ENCODE measurements at places on chromosomes 4 and X. TPM values are rescaled to one million over a fixed set of nuclear protein-coding genes. Genes with fewer than 3 reads are reported as not detected.
A peak's percentile ranks its signal among the peaks of the same experiment; 100 is the strongest.

PROM1 gene
- not detected for polyA plus RNA-seq

AFP gene
- polyA plus RNA-seq: 0.96 TPM

DNA sequence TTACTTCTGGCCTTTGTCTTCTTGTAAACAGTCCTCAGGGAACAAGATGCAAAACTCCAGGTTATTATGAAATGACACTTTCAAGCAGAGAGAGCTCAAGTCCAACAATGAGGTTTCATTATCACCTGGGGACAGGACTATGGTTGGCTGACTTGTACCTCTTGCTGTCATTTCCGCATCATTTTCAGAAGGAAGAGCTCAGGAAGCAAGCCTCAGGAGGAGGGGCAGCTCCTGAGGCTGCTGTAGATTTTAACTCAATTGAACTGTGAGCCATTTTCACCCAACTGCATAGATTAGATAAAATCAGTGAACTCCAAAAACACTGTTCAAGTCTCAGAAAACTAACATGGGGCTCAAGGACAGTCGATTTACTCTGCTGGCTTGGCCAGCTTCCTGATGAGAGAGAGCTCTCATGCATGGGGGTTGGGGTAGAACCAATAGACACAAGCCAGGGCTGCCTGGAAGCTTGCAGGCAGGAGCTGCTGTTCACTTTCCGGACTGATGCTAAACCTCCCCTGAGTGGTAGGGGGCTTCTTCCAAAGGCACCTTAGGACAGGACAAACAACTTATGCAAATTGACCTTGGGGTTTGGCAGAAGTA is 23.6 kb downstream of the TMEM255A start:
- DNase-seq: no peak

- DNase-seq: peak; percentile 43
Observed at GRCh38 chrX:121307449-121307848, 260.0 kb downstream of the GLUD2 start.

TRAM1L1 gene
- 3.3 TPM for polyA plus RNA-seq

DNA sequence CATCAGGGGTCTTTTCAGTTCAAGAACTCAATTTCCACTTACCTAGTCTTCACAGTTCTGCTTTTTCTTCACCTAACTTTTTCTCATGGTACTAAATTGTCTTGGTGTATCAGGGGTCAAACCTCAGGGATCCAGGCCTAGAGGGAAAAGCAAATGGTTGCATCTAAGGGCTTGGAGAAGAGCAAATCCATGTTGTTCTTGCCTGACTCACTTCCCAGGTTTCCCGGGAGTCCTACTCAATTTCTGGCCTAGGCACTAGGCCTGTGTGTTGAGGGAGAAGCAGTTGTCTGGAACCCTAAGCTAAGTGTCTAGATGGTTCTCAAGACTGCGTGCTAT is 191.9 kb upstream of the STK26 start:
- no peak for DNase-seq

RAB41 gene
- not detected for polyA plus RNA-seq

CT47B1 gene
- polyA plus RNA-seq: not detected

- DNase-seq: peak; percentile 48
Observed at GRCh38 chr4:7782783-7783182, 156.9 kb downstream of the AFAP1 start.

DNA sequence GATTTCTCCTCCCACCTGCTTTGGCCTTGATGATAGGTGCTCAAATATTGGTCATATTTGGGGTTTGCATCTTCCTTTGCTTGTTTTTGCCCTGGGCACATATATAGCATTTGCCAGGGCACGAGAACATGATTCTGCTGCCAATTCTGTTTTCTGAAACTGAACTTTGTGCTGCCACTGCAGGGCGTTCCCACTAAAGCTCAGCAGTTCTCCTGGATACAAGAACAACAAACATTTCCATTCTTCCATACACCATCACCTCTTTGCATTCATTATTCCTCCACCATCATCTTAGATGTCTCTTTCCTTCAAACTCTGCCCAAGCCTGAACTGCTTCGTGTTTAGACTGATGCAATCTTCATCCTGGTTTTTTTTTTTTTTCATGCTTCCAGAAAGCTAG is 36.3 kb upstream of the GATB start:
- peak; percentile 65 for DNase-seq

DNA sequence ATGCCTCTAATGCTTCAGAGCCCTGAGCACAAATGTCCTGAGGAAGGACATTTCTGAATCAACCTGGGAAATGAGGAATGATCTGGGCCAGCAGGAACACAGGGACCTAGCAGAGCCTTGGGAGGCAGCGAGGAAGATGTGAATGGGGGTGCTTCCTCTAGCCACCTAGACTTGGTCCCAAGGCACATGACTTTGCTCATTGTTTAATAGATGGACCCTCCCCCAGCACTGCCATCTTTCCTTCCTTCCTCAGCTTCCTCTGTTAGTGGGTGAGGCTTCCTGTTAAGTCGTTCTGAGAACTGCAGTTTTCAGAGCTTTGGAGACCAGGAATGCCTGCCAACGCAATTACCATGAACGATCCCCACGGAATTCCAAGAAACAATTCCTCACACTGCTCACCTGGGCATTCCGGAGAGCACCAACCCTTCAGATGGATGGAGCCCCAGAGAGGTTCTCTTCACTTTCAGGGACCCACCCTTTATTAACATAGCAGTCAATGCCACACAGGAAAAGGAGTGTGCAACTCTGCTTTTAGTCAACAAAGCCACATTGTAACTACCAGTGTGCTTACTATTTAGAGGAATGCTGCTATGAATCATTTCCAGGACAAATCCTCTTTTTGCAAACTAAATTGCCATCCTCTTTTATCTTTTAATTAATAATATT is 48.5 kb upstream of the STIM2 start:
- peak; percentile 32 for DNase-seq

DNA sequence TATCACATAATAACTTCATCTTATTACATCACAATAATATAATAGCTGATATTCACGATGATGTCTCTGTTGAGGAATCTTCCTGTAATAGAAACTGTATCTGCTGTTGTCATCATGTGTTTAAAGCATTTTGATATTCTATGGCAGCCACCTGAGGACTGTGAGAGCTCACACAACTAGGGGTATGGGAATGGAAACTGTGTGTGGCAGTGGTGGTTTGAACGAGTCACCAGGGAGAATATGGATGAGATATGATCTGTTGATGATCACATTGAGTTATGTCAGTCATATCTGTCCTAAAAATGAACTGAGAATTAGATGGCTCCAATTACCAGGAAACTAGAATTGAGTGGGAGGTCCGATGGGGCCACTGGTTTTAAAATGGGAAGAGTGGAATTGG is 169.6 kb downstream of the MID1IP1 start:
- no peak for DNase-seq

MAGEB1 gene
- not detected for polyA plus RNA-seq

GRCh38 chr4:95410387-95410977 is 138.3 kb downstream of the UNC5C start:
- no peak for DNase-seq

- no peak for DNase-seq
Observed at GRCh38 chr4:46393606-46394005, 3.7 kb upstream of the GABRA2 start.

- no peak for DNase-seq
Observed at GRCh38 chr4:163663454-163664225, 169.2 kb downstream of the TMA16 start.

PNCK gene
- polyA plus RNA-seq: not detected

DNA sequence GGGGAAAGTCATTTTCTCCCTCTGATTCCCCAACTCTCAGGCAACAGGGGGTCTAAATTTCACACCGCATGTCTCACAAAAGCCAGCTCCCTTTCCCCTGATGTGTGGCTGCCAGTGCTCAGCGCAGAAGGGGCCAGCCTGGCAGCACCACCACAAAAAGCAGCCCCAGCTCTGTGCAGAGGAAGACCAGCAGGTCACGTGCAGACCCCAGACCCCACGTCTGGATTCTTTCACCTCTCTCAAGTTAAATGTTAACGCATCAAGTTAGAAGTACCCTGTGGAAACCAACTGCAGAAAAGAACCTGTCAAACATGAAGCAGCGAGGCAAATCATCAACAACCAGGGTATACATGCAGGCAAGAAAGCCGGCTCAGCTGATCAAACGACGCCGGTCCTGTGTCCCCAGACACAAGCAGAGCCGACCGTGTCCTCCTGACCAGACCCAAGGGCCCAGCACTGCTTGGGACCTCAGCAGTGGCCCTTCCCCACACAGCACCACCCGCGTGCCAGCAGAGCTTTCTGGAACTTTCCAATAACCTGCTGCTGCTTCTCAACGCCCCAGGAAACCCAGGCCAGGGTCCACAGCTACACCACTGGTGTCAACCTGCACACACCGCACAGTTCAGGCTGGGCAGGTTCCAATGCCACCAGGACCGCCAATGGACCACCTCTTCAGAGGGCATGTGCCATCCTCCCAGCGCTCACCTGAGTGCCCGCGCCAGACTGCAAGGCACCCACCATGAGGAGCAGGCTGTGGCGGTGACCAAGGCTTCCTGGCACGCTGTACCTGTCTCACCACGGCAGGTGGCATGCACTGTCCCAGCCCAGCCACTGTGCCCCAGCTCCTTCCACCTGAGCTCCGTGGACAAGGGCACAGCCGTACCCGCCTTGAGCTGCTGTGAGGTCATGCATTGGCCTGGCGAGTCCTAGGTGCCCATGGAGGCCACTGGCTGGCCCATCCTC is 4.0 kb downstream of the LRPAP1 start:
- DNase-seq: no peak

- DNase-seq: no peak
Observed at GRCh38 chrX:78693536-78693935, 34.4 kb upstream of the RTL3 start.

GRCh38 chr4:121464854-121465253 is 84.0 kb upstream of the QRFPR start:
- no peak for DNase-seq

SHROOM3 gene
- 8.7 TPM for polyA plus RNA-seq

MBNL3 gene
- polyA plus RNA-seq: 0.88 TPM

DNA sequence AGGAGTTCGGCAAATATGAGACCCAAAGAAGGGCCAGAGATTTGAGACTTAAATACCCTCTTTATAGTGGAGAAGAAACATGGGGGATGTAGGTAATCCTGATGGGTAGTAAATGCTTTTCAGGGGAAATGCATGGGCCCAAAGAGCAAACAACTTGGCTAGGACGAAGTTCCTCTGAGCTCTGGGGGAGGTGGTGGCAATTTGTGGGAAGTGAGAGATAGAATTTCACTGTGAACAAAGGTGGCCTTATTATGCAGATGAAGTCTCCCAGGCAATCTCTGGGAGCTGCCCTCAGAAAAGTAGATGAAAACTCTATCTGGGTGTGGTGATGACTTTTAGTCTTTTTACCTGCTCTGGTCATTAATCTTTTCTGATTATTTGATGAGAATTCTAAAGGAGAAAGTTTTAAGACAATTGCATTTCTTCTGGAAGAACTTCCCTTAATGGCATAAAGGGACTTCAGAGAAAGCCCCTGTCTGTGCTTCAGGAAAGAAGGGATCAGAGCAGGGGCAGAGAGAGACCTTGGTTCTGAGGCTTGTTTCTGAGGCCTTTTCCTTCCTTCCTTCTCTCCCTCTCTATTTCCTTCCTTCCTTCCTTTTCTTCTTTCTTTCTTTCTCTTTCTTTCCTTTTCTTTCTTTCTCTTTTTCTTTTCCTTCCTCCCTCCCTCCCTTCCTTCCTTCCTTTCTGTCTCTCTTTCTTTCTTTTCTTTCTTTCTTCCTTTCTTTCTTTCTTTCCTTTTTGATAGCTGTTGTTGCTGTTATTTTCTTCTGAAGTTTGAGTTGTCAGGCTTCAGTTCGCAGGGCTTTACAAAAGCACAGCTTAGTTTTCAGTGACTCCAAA is 37.5 kb upstream of the MAOA start:
- no peak for DNase-seq

- peak; percentile 6 for DNase-seq
Observed at GRCh38 chr4:141759796-141760425, 123.5 kb downstream of the IL15 start.

DNA sequence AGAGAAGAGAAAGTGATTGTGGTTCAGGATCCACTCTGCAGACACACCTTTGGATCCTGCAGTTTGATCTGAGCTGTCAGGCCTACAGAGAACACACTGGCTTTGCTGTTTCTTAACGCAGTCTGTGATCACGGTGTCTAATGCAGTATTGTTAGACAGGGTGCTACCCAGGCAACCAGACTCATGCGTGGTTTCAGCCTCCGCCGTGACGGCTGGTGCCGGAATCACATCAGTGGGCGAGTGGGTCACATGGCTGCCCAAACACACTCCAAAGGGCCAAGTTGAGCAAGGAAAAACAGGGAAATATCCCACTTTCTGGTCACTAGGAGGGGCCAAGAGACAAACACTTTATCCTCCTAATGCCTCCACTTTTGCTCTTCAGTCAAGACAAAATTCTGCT is 27.5 kb downstream of the CCDC149 start:
- DNase-seq: no peak

ERVMER34-1 gene
- not detected for polyA plus RNA-seq

DNA sequence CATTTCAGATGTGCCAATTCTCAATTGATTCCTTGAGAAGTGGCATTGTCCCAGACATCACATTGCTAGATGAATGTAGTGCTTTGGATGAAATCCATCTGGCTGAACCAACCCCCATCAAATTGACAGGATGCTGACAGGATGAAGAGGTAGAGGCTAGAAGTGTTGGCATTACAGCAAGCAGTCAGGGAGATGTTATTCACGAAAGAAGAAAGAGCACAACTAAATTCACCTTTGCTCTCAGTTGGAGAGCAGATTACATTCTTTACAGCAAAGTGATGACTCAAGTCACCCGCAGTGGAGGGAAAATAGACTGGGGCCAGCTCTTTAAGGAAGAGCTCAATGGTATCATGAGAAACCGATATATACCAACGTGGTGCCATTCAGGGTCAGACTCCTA is 259.6 kb downstream of the C4orf33 start:
- DNase-seq: peak; percentile 16

DNA sequence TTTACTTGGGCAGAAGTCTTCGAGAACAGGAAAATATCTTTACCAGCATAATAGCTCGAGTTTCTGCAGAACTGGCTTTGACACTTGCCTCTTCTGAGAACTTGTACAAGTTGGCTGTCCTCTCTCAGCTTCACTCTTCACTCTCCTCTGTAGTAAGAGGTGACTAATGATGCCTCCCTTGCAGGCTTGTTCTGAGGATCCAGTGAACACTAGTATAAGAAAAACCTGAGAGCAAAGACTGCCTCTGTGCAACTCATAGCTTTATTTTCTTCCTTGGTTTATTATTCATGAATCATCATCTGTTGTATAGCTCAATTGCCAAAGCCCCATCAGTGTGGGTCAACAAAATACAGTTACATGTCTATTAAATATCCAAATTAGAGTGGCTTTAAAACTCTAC is 266.7 kb upstream of the CLNK start:
- DNase-seq: no peak

DNA sequence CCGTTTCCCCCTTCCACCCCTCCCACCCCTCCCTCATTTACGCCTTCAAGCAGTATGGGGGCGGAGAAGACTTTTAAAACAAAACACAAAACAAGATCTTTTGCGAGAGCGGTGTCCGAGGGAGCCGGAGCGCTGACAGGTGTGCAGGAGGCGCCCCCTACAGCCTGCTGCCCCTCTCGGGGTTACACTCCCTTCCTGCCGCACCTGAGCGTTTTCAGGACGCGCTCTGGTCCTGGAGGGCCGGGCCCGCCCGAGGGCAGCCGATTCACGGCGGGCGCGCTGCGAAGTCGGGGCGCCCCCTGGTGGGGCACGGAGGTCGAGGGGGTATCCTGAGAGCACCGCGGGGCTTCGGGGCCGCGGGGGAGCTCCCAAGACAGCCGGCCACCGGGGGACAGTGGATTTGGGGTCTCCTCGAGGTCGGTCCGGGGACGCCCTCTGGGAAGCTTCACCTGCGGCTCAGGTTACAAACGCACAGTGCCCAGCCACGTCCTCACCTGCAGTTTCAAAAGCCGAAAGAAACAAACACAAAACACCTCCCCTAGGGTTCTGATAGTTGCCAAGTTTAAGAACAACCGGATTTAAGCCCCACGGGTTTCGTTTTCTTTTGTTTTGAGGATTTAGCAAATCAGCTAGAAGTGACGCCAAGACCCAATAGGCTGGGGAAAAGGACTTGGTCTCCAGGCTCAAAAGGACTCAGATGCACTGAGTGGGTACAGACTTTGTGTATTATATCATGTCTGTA is 8.0 kb upstream of the NEUROG2 start:
- peak; percentile 60 for DNase-seq
